ENCODE measurements at places on chromosomes 6 and 20.

- no peak for DNase-seq
Observed at GRCh38 chr6:49949062-49949461, 14.9 kb downstream of the DEFB114 start.

DNA sequence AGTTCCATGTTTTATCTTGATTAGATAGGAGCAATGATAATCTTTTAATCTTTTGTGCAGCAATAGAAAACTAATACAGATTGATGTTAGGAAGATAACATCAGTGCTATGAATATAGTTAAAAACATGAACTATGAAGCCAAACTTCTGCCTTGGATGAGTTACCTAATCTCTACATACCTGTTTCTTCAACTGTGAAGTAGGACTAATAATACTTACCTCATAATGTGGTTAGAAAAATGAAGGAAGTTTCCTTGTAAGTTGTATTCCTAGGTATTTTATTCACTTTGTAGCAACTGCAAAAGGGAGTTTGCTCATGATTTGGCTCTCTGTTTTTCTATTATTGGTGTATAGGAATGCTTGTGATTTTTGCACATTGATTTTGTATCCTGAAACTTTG, 111.9 kb downstream of the FRK start:
- no peak for DNase-seq

DNA sequence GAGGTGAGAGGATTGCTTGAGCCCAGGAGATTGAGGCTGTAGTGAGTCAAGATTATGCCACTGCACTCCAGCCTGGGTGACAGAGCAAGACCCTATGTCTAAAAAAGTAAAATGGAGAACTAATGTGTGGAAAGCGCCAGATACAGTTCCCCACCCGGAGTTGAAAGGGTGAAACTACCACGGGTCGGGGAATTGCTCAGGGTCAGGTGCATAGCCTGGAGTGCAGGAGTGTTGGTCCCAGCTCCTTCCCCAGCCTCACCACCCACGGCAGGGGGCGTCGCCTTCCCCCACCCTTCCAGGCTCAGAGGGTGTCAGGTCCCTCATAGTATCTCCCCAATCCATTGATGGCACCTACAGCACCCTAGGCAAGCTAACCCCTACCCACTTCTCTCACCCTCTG, 26.1 kb downstream of the C20orf203 start:
- DNase-seq, result no peak

DNA sequence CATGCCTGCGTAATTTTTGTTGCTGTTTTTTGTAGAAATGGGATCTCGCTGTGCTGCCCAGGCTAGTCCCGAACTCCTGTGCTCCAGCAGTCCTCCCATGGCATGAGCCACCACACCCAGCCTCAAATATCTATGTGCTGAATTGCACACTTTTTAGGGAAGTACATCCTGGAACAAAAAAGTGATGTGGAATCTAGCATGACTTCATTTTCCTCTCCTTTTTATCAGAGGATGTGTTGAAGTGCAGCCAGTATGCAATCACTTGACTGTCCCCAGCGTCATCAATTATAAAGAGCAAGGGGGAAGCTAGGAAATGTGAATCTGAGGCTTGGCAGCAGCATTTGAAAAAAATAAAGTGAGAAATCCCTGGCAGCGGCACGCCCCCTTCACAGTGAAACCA, 6.4 kb upstream of the EXOC2 start:
- no peak for DNase-seq

DNA sequence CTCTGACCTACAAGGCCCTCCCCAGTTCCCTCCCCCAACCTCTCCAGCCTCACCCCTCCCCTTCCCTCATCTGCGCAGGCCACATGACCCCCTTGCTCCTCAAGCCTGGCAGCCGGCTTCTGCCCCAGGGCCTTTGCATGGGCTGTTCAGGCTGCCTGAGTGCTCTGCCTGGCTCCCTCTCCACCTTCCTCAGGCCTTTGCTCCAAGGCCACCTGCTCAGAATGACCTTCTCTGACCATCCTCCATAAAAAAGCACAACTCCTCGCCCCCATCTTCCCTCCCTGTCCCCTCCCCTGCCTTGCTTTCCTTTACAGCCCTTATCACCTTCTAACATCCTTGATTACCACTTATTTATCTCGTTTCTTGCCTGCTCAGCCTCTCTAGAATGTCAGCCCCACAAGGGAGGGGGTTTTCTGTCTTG, 38.7 kb downstream of the SPDEF start:
- no peak for DNase-seq

- no peak for DNase-seq
Observed at GRCh38 chr6:2939315-2940009, 31.9 kb downstream of the SERPINB6 start.

- DNase-seq, result no peak
Observed at GRCh38 chr20:24573557-24573956, 104.1 kb downstream of the SYNDIG1 start.

DNA sequence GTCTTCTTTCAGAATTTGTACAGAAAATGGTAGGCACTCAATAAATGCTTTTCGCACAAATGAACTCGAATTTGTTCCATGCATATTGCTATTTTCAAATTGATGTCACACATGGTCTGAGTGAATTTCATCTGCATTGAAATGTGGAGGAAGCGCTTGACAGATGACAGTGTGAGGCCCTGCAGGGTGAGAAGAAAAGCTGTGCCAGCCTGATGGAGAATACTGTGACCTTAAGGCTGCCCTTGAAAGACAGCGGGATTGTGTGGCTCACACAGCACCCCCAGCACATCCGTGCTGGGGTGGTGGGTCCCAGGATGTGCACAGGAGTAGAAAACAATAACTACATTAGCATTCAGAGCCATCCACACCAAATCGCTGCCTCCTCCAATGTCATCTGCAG, 14.8 kb upstream of the MCHR2 start:
- no peak for DNase-seq

DNA sequence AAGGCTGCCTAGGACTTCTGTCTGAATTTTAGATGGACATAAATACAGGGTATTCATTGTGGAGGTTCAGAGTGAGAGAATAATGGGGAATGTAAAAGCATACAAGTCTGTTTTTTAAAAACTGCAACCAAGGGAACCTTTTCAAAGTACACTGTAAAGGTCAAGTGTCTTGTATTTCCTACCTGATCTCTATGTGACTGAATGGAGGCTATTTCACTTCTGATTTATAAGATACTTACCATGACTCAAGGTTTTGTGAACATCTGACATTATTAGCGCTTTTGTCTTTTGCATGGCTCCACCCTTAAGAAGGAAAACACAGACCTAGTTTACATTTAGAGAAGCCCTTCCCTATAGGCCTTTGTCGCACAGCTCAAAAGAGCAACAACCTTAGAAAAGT, 126.5 kb downstream of the ZFAND3 start:
- DNase-seq, result no peak

DNA sequence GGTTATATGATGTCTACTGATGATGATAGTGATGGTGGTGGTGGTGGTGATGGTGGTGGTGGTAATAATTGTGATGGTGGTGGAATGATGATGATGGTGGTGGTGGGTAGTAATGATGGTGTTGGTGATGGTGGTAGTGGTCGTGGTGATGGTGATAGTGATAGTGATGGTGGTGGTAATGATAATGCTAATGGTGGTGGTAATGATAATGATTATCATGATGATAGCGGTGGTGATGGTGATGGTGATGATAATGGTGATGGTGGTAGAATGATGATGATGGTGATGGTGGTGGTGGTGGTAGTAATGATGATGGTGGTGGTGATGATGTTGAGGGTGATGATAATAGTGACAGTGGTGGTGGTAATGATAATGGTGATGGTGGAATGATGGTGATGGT, 4.5 kb upstream of the LPA start:
- no peak for DNase-seq

DNA sequence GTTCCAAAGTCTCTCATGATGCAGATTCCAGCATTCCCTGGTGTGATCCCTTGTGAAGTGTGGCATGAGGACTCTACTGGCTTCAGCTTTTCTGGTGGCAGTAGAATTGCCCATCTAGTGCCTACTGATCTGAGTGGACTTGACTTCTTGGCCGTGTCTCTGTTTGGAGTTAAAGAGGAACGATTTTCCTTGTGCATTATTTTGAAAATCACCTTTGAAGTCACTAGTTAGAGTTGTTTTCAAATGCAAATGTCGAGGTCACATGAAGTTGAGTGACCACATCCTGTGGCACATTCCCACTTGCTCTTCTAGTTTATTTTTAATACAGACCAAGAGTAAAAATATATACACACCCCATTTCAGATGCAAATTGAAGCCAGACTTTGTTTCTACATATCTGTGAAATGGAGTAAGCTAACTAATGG, 270.7 kb upstream of the TAB2 start:
- no peak for DNase-seq

DNA sequence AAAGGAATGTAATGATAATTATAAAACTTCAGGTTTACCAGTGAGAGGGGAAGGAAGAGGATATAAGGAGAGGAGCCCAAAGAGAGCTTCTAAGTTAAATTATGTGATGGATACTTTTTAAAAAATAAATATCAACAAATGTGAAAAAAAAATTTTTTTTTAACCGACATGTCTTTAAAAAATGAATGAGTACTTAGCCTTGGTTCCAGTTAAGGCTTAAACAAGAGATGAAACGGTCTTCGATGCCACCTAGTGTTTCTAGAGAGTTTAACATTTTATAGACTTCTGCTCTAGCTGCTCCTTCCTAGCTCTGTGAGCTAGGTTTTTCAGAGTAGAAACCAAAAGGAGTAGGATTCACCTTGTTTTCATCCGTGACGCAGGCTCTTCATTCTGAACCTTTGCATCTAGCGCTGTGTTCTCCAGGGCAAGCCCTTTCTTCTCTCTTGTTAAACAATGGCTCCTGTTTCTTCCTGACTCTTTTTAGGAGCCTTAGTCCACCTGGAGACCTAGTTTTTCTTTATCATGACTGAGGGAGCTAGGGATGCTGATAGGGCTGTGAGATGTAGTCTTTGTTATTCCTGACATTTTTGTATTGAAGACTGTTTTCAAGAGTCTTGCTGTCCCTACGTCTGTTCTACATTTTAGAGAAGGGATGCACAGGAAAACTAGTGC, 42.4 kb upstream of the GNRH2 start:
- no peak for DNase-seq

DNA sequence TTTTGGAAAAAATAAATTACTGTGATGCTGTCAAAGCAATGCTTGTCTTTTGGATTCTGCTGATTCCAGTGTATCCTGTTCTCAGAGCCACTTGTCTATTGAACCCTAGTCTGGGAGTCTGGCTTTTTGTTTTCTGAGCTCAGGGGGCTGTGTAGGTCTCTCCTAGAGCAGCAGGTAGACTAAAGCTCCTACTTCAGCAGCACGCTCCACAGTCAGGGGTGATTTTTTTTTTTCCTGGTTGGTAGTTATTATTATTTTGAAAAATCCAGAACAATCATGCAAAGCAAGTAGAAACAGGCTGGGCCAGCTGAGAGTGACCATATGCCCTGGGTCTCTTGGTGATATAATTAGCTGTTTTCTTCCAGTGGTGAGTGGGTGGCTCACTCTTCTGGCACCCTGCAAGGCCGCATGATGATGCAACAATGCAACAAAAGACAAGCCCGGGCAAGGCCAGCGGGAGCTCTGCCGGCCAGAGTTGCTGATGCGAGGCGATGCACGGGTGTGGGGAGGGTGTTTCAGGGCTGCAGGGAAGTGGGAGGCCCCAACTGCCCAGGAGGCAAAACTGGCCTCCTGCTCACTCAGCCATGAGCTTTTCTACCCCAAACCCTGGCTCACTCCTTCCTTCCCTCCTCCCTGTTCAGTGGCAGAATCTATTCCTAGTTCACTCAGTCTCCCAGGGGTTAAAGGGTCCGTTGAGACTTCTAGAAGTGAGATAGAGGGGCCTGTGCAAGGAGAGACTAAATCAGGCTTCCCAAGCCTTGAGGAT, 11.5 kb upstream of the CDKN1A start:
- DNase-seq, result no peak

DNA sequence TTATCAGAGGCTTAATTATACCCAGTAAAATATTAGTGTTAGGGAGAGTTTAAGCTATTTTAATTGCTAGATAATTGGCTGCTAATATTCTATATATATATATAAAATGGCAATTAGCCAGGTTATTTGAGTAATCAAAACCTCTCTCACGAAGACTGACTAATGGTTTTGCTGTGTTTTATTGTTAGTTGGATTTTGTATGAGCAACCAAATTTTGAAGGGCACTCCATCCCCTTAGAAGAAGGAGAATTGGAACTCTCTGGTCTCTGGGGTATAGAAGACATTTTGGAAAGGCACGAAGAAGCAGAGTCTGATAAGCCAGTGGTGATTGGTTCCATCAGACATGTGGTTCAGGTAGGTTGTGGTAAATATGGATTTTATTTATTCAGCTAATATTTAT, 102.2 kb downstream of the RTN4IP1 start:
- no peak for DNase-seq

GRCh38 chr6:30719356-30719755, 796 bp upstream of the TUBB start:
- no peak for DNase-seq

DNA sequence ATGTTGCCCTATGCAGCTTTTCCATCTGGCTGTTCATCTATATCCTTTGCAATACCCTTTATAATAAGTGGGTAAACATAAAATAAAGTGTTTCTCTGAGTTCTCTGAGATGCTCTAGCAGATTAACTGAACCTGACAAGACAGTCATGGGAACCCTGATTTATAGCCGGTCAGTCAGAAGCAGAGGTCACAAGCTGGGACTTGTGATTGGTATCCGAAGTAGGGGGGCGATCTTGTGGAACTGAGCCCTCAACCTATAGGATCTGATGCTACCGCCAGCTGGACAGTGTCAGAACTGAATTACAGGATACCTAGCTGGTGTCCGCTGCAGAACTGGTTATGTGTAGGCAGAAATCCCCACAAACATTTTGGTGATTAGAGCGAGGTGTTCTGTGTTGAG, 39.0 kb downstream of the SLC17A5 start:
- no peak for DNase-seq

DNA sequence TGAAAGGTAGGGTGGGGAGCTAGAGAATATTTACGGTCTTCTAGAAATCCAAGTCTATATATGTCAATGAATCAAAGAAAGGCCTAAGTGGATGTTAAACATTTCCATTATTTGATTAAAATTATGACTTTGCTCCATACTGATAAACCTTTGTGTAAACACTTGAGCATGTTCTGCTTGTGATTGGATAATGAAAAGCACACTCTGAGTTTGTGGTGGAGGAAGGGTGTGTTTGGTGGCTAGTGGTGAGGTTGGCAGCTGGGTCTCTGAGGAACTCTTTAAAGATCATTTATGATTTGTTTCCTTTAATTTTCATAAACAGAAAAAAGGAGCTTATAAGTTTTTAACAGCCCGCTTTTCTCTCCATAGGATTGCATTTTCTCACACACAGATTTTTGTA, 84.7 kb downstream of the RFPL4B start:
- no peak for DNase-seq

DNA sequence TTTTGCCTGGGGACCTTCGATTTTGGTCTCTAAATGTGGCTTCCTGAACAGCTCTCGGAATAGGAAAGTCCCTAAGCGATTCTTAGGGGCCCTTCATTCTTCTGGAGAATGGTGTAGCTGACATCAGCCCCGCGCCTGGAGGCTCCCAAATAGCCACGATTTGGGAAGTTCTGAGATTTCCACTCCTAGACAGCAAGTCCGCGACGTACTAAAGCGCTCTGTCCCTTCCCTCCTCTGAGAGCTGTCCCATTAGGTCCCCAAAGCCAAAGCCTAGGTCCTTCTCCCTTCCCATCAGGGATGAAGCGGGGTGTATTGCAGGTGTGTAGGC, 756 bp downstream of the MOXD1 start:
- no peak for DNase-seq

GRCh38 chr6:146990284-146990683, 213.9 kb upstream of the STXBP5 start:
- DNase-seq, result no peak

- DNase-seq, result no peak
Observed at GRCh38 chr6:164665328-164665727, 644.1 kb downstream of the C6orf118 start.
